Sigmoid colon (tissue), 7 donors: ENCODE measurements at places on chromosomes 2 and 18. TPM values are rescaled to one million over a fixed set of nuclear protein-coding genes. Genes with fewer than 3 reads are reported as not detected.
A peak's percentile ranks its signal among the peaks of the same experiment; 100 is the strongest.

HNRNPLL gene
- 75.0 TPM for total RNA-seq

DNA sequence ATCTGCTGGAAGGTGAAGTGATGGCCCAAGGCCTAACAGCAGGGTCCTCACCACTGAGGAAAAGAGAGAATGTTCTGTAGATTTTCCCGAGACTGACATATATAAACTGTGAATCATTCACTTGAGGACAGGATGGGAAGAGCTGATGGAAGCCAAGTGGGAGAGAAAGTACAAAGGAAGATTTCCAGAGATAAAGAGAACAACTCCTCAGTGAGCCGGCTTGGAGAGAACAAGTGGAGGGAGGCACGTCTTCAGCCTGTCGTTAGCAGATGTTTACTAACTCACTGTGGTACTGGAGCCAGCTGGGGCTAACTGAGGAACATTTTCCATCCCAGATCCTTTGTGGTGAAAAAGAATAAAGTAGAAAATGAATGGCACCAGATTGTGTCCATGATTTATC is 552.9 kb upstream of the TNP1 start:
- no peaks in the 10 kb centered on the region for H3K27me3 ChIP-seq
- H3K4me1 ChIP-seq = peaks cover 55% of the 10 kb centered on the region
- peak; percentile 86 for DNase-seq
- peak overlapping the region; percentile 79 for H3K27ac ChIP-seq
- no peak overlapping the region for H3K4me3 ChIP-seq
- no peaks in the 10 kb centered on the region for H3K36me3 ChIP-seq

DNA sequence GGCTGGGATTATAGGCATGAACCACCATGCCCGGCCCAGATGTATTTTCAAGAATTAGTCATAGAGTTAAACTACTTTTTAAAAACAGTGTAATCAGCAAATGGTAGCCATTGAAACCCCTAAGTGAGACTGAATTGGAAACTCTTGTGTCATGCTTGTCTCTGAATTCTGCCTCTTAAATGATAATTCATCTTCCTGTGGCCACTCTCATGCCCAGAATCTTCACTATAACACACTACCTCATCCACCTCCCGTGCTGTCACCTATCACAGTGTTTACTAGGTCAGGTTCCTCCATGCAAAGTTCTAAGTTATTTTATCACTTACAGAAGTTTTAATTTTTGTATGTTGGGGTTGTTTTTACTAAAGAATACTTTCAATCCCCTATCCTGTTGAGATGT is 197.5 kb downstream of the PHLPP1 start:
- H3K4me3 ChIP-seq = no peak overlapping the region
- H3K4me1 ChIP-seq = no peaks in the 10 kb centered on the region
- DNase-seq = no peak
- H3K36me3 ChIP-seq = no peaks in the 10 kb centered on the region
- H3K27ac ChIP-seq = no peak overlapping the region

DNA sequence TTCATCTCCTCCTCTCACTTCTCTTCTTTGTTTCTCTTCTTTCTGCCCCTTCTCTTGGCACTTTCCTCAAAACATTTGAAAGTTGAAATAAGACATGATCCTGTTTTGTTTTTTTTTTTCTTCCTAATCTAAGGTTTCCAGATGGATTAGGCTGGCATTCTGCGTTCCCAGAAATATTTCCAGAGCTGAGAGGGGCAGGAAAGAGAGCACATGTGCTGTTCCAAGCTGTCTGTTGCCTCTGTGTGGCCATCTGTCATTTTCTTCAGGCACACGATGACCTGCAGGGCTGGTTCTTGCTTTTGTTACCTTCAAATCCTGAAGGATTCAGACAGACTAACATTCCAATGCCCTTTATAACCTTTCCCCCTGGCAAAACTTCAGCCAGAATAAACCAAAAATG is 142.9 kb downstream of the RNF144A start:
- H3K4me3 ChIP-seq = no peak overlapping the region
- no peak overlapping the region for H3K27ac ChIP-seq
- no peaks in the 10 kb centered on the region for H3K27me3 ChIP-seq
- DNase-seq = no peak

DNA sequence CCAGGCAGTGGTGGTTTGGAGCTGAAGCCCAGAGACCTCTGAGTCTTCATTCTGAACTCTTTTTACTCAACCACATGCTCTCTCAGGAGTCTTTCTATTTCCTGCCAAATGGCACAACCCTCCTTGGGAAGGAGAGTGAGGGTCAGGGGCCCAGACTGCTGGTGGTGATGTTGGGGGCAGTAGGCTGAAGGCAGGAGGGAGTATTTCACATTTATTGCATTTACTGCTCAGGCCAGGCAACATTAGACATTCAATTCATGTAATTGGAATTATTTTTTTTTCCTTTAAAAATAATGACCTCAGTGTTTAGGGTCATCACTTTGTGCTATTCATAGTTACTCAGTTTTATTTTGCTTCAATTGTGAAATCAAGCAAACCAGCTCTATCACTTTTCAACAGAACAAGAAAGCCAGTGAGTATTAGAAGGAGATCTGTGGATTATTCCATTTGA is 311.3 kb upstream of the NT5C1B start:
- no peak overlapping the region for H3K4me3 ChIP-seq
- peak overlapping the region; percentile 34 for H3K27ac ChIP-seq
- H3K4me1 ChIP-seq = peaks cover 14% of the 10 kb centered on the region
- DNase-seq = no peak
- H3K36me3 ChIP-seq = no peaks in the 10 kb centered on the region

GRCh38 chr2:128390991-128391630 is 72.4 kb upstream of the HS6ST1 start:
- no peak overlapping the region for H3K4me3 ChIP-seq
- no peaks in the 10 kb centered on the region for H3K4me1 ChIP-seq
- H3K27ac ChIP-seq = no peak overlapping the region
- H3K27me3 ChIP-seq = no peaks in the 10 kb centered on the region
- DNase-seq = peak; percentile 30

- no peaks in the 10 kb centered on the region for H3K36me3 ChIP-seq
- H3K27me3 ChIP-seq = no peaks in the 10 kb centered on the region
- no peak overlapping the region for H3K27ac ChIP-seq
- no peak for DNase-seq
These were observed 60.8 kb downstream of the MC4R start for GRCh38 chr18:60311676-60312360.
